BE2C (cell line): ENCODE measurements at places on chromosomes 16 and 17.

GRCh38 chr17:65025297-65025696, 31.2 kb downstream of the GNA13 start:
- no peak for DNase-seq

- DNase-seq, result no peak
Observed at GRCh38 chr16:80403894-80404293, 136.9 kb upstream of the DYNLRB2 start.

DNA sequence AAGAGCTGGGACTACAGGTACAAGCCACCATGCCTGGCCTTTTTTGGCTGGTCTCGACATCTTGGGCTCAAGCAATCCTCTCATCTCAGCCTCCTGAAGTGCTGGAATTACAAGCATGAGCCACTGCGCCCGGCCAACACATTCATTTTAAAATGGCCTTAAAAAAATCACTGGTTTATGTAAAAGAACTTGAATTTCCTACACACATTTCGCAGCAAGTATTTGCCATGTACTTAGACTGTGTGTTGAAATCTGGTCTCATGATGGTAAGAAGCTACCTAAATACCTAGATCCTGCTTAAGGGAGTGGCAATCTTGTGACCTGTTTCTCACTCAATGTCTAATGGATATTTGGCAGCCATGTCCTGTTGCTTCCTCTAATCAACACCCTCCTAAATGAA, 8.5 kb upstream of the CYTH1 start:
- no peak for DNase-seq

DNA sequence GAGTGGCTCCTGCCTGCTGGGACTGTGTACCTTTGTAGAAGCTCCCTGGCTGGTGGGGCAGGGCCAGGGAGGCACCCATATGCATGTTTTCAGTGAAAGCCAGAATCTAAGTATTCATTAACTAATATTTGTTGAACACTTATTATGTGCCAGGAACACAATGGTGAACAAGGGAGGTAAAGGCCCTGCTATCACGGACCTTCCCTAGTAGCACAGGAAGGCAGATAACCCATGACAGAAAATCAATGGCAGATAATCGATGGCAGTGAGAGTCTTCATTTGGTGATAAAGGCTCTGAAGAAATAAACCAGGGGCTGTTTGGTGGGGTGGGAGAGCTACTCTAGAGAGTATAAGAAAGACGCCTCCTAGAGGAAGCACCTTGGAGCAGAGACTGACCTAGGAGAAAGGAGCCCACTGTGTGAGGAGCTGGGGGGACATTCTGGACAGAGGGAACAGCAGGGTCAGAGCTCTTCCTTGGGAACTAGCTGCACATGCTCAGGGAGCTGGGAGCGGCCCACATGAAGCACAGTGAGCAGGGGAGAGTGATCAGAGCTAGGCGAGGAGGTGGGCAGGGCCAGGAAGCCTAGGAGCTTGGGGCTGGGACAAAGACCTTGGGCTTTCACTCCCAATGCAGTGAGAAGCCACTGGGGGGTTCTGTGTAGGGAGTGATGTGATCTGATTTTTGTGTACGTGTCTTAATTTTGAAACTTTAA, 78.5 kb downstream of the SPECC1 start:
- DNase-seq, result no peak

DNA sequence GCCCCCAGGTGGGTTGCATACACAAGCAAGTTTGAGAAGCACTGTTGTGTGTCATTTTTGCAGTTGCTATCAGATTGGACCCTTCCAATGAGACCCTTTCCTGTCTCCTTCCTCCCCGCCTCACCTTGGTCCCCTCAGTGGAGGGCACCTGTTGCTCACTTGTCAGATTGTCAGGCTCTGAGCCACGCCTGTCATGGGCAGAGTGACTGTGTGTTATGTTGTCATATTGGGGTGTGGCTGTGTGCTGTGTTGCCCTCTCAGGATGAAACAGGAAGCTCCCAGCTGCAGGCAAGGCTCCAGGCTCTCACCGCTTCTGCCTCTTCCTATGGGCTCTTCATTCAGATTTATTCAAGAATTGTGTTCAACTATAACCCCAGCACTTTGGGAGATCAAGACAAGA, 302.9 kb downstream of the CPPED1 start:
- no peak for DNase-seq

- DNase-seq, result no peak
Observed at GRCh38 chr16:81492311-81492761, 47.7 kb downstream of the CMIP start.

GRCh38 chr16:87323727-87324410, 6.7 kb upstream of the C16orf95 start:
- DNase-seq, result no peak

DNA sequence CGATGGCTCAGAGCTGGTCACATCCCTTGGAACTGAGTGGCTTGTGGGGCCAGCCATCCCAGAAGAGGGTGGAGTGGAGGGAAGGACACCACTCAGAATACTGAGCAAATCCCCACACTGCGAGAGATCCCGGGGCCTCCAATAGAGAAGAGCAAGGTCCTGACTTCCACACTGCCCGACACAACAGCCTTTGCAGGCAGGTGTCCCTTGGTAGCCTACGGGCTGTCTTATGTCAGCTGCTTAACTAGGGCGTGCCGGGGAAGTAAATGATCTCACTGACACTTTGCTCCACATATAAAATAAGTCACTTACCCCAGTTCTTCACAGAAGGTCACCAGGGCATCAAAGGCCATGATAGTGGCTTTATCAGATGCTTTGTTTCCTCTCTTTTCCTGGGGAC, 16.1 kb downstream of the RECQL5 start:
- no peak for DNase-seq

- DNase-seq, result peak; percentile 17
Observed at GRCh38 chr17:43171586-43172487, 823 bp downstream of the NBR1 start.

- no peak for DNase-seq
Observed at GRCh38 chr17:46874906-46875305, 23.5 kb downstream of the WNT9B start.

DNA sequence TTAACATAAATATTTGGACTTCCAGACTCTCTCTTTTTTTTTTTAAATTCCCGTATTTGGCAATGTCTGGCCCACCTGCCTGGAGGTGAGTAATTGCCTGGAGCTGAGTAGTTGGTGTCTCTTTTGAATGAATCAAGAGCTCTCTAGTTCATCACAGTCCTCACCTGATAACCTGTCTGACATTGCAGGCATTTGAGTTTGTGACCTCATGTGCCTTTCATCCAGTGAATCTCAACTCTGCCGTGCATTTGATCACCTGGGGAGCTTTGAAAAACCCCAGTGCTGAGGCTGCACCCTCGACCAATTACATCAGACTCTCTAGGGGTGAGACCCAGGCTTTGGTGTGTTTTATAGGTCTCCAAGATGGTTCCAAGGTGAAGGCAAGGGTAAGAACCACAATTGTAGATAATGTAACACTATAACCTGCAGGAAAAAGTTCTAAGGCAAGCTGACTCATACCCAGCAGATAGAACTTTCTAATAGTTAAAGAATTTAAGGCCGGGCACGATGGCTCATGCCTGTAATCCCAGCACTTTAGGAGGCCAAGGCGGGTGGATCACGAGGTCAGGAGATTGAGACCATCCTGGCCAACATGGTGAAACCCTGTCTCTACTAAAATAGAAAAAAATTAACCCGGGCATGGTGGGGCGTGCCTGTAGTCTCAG, 24.5 kb upstream of the HS3ST2 start:
- no peak for DNase-seq

DNA sequence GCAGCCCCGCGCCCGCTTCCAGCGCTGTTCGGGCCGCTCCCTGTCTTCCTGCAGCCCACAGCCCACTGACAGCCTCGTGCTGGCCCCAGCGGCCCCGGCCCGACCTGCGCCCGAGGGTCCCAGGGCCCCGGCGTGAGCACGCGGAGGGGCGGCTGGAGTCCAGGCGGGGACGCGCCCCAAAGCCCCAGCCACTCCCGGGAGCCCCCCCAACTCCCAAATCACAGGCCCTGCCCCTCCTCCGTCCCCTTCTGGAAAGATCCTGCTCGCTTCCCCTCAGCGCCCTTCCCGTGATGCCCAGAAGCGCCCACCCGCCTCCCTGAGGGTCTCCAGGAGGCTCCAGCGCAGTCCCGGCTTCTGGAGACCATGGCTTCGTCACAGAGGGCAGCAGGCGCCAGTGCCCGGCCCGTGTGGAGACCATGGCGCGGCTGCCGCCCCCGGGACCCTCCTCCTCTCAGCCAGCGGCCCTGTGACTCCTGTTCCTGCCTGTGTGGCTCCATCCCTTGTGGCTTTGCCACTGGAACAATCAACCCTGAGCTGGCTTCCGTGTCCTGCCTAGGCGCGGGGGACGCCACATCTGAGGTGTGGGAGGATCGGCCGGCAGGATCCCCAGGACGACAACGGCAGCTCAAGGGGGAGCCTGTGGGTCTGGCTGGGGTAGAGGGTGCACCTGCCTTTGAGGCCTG, 3.9 kb downstream of the UTS2R start:
- DNase-seq, result no peak

GRCh38 chr16:71676236-71676635, 48.3 kb downstream of the PHLPP2 start:
- no peak for DNase-seq

DNA sequence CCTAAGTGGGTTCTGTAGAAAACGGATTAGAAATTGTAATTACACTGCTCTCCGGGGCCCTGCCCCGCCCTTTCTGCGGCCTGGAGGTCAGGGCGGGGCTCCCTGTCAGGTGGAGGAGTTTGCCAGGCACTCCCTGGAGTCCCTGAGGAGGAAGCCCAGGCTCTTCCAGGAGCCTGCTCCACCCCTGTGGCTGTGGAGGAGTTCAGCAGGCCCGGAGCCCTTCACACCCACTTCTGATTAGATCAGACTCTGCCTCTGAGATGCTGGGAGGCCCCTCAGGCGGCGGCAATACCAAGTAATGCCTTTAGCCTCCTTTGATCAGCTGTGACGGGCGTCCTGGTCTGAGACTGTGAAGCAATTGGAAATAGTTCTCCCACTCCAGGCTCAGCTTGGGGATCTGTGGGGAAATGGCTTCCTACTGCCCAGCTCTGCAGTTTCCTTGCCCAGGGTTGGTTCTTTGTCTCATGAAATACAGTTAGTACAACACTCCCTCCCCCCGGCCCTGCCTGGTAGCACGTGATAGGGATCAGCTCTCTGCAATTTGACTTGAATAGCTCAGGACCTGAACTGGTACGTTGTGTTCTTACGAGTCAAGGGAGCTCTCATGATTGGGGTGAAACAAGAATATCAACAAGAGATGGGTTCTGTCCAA, 22.3 kb downstream of the BAIAP2 start:
- DNase-seq, result peak; percentile 71
